ENCODE measurements at places on chromosomes 2 and 18. TPM values are rescaled to one million over a fixed set of nuclear protein-coding genes. Genes with fewer than 3 reads are reported as not detected.

SYT4 gene
- total RNA-seq, result not detected

SPDYA gene
- under 0.01 TPM for total RNA-seq

UGT1A10 gene
- not detected for total RNA-seq

RFTN2 gene
- 1.9 TPM for total RNA-seq

NEB gene
- total RNA-seq, result not detected

NOL4 gene
- total RNA-seq, result not detected

ELOA2 gene
- total RNA-seq, result not detected

PIEZO2 gene
- not detected for total RNA-seq

NAT8 gene
- total RNA-seq, result not detected

SLC19A3 gene
- total RNA-seq, result not detected

APCDD1 gene
- not detected for total RNA-seq

TRAK2 gene
- 37.8 TPM for total RNA-seq

HSBP1L1 gene
- total RNA-seq, result 19.3 TPM

MGAT5 gene
- 41.8 TPM for total RNA-seq

TMEM178A gene
- total RNA-seq, result not detected

ZNF804A gene
- total RNA-seq, result 3.9 TPM

SCN2A gene
- 9.0 TPM for total RNA-seq

HRH4 gene
- not detected for total RNA-seq

ANO7 gene
- not detected for total RNA-seq

CAPG gene
- 229 TPM for total RNA-seq

POTEI gene
- total RNA-seq, result not detected

LRP1B gene
- not detected for total RNA-seq

AP1S3 gene
- total RNA-seq, result 2.3 TPM

PLCD4 gene
- 0.35 TPM for total RNA-seq

GAREM2 gene
- total RNA-seq, result 0.89 TPM

CNGA3 gene
- total RNA-seq, result not detected

CCDC150 gene
- 0.58 TPM for total RNA-seq

IL1RL1 gene
- 2.5 TPM for total RNA-seq

DYNAP gene
- not detected for total RNA-seq

RAX gene
- not detected for total RNA-seq

ADGRF3 gene
- under 0.01 TPM for total RNA-seq

AQP12A gene
- not detected for total RNA-seq

SCLY gene
- total RNA-seq, result 10.4 TPM

ARPC2 gene
- 714 TPM for total RNA-seq

ST6GAL2 gene
- total RNA-seq, result 0.58 TPM

RTP5 gene
- not detected for total RNA-seq

TOGARAM2 gene
- total RNA-seq, result 0.53 TPM

IAH1 gene
- total RNA-seq, result 88.5 TPM

APOB gene
- total RNA-seq, result not detected

WDFY1 gene
- total RNA-seq, result 65.2 TPM

RMDN2 gene
- total RNA-seq, result 8.4 TPM

C2orf80 gene
- not detected for total RNA-seq

PID1 gene
- 2.5 TPM for total RNA-seq

CMPK2 gene
- total RNA-seq, result 0.18 TPM

CHCHD5 gene
- 43.5 TPM for total RNA-seq

IL18RAP gene
- not detected for total RNA-seq

RFX8 gene
- total RNA-seq, result 1.8 TPM

NRP2 gene
- 75.0 TPM for total RNA-seq

ABCB11 gene
- not detected for total RNA-seq

ZSWIM2 gene
- total RNA-seq, result not detected

AGXT gene
- not detected for total RNA-seq

TSHZ1 gene
- total RNA-seq, result 5.7 TPM

CRYGD gene
- total RNA-seq, result not detected

GATA6 gene
- 14.9 TPM for total RNA-seq

DSC3 gene
- total RNA-seq, result 0.58 TPM

RND3 gene
- total RNA-seq, result 136 TPM

HOXD12 gene
- not detected for total RNA-seq
